ENCODE measurements at places on chromosomes 13 and 19.

GRCh38 chr19:9627856-9628255 lies 6.8 kb upstream of the ZNF561 start:
- DNase-seq, result no peak

- DNase-seq, result no peak
Measured at GRCh38 chr19:35337097-35337983, 8.4 kb downstream of the CD22 start.

- DNase-seq, result no peak
Measured at GRCh38 chr13:38814331-38814730, 127.5 kb downstream of the FREM2 start.

DNA sequence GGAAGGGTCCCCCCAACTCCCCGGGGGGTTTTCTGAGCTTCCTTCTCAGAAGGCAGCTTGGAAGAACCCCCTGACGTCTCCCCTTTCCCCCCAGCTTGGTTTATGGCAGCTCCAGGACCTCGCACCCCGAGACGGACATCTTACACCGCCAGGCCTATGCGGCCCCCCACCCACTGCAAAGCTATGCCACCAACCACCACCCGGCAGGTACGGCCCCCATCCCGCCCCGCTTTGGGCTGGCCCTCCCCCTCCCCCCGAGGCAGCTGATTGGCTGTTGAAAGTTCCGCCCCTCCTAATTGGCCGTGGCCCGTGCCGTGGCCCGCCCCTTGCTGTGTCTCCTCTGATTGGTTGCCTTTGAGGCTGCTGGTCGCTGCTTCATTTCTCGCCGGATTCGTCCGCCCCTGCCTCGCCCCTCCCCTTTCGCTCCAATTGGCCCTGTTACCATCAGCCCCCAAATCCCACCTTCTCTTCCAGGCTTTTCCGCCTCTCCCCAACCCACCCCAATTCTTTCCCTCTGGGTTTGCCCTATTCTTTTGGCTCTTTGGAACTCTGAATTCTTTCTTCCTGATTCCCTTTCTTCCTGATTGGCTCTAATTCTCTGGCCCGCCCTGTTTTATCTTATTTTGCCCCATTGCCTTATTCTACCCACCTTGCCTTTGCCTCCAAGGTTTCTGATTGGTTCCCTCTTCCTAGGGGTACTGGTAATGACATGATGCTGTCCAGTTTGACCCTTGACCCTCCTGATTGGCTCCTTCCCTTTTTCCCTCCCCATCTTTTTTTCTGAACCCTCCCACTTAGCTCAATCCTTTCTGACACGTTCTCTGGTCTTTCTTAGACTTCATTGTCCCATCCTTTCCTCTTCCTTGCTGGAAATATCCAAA lies 2.5 kb downstream of the PRR12 start:
- DNase-seq, result peak; percentile 97

DNA sequence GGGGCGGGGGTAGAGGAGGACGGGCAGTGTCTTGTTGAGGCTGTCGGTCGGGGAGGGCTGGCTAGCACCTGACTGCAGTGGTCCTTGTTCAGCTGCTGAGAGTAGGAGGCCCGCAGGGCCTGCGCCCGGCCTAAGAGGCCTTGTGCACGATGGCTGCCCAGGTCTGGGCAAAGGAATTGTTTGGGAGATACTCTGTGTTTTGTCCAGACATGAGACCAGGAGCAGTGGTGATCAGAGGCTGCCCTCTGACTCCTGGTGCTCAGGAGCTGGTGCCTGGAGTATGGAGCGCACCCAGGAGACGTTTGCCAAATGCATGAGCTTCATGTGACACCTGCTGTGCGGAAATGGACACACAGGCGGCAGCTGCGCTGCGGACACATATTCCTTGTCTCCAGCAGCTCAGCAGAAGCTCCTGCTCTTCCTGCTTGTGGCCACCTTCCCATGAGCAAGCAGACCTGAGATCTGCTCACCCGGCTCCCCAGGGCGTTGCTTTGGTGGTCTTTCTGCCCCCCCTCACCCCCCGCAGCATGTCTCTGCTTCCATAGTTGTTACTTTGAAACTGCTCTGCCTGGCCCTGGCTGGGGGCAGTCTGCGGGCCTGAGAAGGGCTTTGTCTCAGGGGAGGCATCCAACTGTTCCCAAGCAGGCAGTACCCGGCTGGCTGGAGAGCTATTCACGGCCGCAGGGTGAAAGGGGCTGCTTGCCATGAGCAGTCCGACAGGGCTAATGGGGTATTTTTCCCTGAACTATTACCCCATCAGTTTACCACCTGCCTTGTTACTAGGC lies 163.9 kb downstream of the TEX29 start:
- DNase-seq, result no peak

DNA sequence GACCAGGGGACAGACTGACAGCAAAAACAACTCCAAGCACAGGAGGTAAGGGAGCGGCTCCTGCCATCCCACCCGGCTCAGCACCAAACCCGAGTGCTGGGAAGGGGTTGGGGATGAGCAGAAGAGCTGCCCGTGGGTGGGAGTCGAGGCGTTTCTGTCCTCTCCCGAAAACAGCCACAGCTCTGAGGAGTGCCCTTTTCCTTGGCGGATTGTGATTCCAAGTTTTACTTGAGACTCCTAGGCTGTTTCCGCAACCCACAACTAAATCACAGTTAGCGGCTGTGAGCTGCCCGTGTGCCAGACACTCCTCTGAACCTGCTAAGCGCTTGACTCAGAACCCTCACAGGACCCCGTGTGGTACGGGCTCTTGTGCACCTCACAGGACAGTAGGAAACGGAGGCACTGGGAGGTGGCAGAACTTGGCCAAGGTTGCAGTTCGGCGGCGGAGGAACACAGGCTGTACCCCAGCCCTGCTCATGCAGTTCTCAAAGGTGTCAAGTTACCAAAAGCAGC lies 21.4 kb downstream of the CFAP97D2 start:
- no peak for DNase-seq

DNA sequence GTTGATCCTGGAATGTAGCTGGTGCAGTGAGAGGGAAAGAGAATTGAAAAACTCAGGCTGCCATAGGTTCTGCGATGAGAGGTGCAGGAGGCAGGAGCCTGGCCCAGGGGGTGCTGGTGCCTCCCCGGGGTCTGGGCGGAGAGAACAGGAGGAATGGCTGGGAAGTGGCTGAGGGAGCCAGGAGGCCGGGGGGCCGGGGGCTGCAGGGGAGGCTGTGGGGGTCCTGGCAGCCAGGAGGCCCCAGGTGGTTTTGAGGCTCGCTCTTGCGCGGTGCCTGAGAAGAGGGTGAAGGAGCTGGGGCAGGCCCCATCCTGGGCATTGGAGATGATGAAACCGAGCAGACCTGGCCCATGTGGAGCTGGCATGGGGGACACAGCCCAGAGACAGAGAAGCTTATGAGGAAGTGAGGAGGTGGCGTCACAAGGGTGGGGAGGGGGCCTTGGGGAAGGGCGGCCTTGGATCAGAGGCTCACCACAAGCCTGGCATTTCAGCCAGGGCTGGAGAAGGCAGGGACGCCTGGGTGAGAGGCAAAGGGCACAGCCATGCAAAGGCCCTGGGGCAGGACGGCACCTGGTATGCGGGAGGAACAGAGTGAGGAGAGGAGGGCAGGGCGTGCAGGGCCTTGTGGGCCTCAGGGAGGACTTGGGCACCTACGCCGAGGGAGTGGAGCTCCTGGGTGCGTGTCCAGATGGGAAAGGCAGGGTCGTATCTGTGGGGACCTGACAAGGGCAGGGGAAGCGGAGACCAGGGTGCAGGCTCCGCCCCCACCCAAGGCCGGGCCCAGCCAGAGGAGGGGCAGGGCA lies 1.3 kb upstream of the TEKTIP1 start:
- DNase-seq, result no peak

DNA sequence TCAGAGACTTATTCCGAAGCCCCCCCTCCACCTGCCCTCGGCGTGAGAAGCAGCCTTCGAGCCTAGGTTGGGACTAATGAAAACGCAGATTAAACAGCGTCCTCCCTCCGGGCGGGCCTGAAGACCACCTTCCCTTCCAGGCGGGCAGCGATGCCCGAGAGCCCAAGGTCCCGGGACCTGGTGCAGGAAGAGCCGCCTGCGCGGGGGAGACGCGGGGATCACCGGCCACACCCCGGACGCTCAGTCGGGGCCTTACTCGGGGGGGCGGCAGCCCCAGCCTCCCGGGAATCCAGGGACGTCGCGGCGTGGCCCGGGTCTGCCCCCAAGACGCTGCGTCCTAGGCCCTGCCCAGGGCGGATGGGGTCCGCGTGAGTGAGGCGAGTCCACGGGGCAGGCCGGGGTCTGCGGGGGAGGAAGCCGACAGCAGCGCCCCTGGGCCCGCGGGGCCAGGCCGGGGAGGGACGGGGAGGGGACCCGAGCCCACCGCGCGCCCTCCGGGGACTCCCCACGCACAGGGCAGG lies 33.3 kb upstream of the SPACA7 start:
- DNase-seq, result no peak

- peak; percentile 100 for DNase-seq
Measured at GRCh38 chr19:1245494-1246264, 2.7 kb upstream of the MIDN start.

DNA sequence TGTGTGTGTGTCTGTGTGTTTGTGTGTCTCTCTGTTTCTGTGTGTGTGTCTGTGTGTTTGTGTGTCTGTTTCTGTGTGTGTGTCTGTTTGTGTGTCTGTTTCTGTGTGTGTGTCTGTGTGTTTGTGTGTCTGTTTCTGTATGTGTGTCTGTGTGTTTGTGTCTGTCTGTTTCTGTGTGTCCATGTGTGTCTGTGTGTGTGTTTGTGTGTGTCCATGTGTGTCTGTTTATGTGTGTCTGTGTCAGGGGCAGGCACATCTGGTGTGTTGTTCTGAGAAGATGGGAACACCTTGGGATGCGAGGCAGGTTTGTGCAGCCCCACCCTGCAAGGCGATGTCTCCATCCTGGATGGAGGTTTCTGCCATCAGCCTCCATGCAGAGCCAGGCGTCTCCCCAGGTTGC lies 275.8 kb upstream of the SOX1 start:
- DNase-seq, result no peak

- DNase-seq, result peak; percentile 36
Measured at GRCh38 chr19:47707135-47707925, 5.9 kb upstream of the EHD2 start.

DNA sequence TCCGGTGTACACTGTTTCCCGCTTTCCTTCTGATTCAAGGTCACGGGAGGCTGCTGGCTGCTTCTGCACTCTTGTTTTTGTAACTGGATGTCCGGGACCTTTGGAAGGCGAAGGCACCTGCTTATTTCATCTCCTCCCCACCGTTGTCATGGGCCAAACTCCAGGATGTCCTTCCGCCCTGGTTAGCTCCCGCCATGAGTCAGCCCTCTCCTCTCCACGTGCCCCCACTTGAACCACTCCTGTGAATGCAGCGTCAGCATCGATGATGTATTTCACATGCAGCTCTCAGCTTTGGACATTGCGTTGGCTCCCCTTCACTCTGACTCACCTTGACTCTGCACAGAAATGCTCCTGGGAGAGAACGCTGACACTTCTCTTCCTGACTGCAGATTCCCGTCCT lies 5.5 kb upstream of the GALP start:
- no peak for DNase-seq

GRCh38 chr13:82370316-82370715 lies 1512.0 kb downstream of the SLITRK1 start:
- no peak for DNase-seq

DNA sequence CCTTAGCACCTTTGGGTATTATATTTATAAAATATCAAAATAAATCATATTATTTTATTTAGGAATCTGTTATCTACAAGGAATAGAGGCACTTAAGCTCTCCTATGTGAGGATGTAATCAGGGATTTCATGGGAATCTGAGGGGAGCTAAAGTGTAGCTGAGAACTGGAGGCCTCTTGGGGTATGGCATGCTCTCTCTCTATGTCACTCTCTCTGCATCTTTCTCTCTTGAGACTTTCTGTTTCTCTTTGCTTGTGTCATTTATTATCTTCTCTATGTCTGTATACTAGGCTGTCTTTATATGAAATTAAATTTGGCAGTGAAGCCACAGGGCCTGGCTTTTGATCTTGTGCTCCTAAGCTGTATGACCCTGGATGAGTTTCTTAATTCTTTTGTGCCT lies 37.7 kb upstream of the SCEL start:
- DNase-seq, result no peak

DNA sequence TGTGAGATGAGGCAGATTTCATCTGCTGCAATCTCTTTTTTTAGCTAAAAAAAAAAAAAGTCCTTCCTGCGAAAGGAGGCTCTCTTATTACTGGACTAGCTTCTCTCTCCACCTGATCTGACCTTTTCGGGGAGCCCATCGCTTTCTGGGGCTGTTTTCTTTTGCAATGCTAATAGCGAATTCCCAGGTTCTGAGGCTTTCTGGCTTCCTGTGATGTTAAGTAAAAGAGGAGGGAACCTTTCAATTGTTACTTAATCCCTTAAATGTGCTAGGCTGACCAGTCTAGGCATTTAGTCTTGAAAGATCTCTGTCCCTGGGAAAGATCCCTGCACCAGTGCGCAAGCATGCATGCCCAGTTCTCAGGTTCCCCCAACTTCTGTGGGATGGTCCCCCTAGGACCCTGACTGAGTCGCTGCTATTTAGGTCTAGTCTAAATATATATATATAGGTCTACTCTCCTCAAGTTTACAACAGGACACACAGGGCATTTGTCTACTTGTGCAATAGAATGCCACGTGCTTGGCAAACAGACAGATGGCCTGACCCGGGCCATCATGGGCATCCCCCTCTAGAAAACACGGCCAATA lies 224.7 kb downstream of the ZNF536 start:
- no peak for DNase-seq

DNA sequence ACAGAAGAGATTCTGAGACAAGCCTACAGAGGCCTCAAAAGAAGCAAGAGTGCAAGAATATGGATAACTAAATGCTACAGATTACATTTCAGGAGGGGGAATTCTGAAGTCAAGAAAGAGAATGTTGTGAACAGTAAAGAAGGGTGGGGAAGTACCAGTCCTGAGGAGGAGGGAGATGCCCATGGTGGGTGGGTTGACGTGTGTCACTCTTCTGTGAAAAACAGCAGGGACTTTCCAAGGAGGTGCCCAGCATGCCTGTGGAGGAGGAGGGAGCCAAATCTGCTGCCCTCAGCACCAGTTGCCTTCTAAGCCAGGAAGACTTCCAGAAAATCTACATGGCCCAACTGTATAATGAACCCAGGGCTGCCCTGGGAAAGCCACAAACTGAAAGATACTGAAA lies 87.7 kb downstream of the SGCG start:
- no peak for DNase-seq

- DNase-seq, result no peak
Measured at GRCh38 chr13:106010836-106011235, 524.6 kb downstream of the EFNB2 start.

GRCh38 chr19:39124136-39124764 lies 1.3 kb upstream of the PAK4 start:
- DNase-seq, result no peak

GRCh38 chr13:36837354-36838092 lies 18.5 kb downstream of the RFXAP start:
- no peak for DNase-seq
